T-helper 17 cell (primary cell): ENCODE measurements at places on chromosomes 1 and 21. TPM values are rescaled to one million over a fixed set of nuclear protein-coding genes. Genes with fewer than 3 reads are reported as not detected.

NR1I3 gene
- total RNA-seq: not detected

KIF21B gene
- total RNA-seq: 87.7 TPM

CFHR4 gene
- not detected for total RNA-seq

NPL gene
- total RNA-seq: 3.0 TPM

RASAL2 gene
- total RNA-seq: 0.29 TPM

DBT gene
- total RNA-seq: 7.8 TPM

CR1L gene
- total RNA-seq: not detected

PTPN22 gene
- total RNA-seq: 40.8 TPM

WNT3A gene
- not detected for total RNA-seq

RBP7 gene
- not detected for total RNA-seq

NPPB gene
- not detected for total RNA-seq
